Esophagus squamous epithelium (tissue), 5 donors: ENCODE measurements at places on chromosomes 7 and 10. TPM values are rescaled to one million over a fixed set of nuclear protein-coding genes. Genes with fewer than 3 reads are reported as not detected.

KLLN gene
- 0.91 TPM for total RNA-seq

MYL7 gene
- total RNA-seq = not detected

PSD gene
- total RNA-seq = 3.4 TPM

KEL gene
- total RNA-seq = 0.53 TPM

OR9A2 gene
- total RNA-seq = not detected

ATE1 gene
- total RNA-seq = 19.1 TPM

OR2A2 gene
- total RNA-seq = not detected

ACTL6B gene
- total RNA-seq = not detected

EPHA1 gene
- 67.3 TPM for total RNA-seq

C10orf105 gene
- total RNA-seq = not detected

TET1 gene
- 2.9 TPM for total RNA-seq

MSMB gene
- not detected for total RNA-seq

SORCS1 gene
- not detected for total RNA-seq

PAX4 gene
- not detected for total RNA-seq

LRRD1 gene
- total RNA-seq = not detected

NKX2-3 gene
- not detected for total RNA-seq

LLCFC1 gene
- not detected for total RNA-seq

VGF gene
- not detected for total RNA-seq

OPN4 gene
- total RNA-seq = not detected

JCAD gene
- 23.1 TPM for total RNA-seq

ARHGEF35 gene
- 16.5 TPM for total RNA-seq

ZNF485 gene
- total RNA-seq = 10.9 TPM

AGR2 gene
- total RNA-seq = 1.6 TPM

FFAR4 gene
- total RNA-seq = not detected

PRPS1L1 gene
- not detected for total RNA-seq

TMEM26 gene
- not detected for total RNA-seq
